Renal cortex interstitium (tissue), 15 donors: ENCODE measurements at places on chromosomes 12 and 14.

DNA sequence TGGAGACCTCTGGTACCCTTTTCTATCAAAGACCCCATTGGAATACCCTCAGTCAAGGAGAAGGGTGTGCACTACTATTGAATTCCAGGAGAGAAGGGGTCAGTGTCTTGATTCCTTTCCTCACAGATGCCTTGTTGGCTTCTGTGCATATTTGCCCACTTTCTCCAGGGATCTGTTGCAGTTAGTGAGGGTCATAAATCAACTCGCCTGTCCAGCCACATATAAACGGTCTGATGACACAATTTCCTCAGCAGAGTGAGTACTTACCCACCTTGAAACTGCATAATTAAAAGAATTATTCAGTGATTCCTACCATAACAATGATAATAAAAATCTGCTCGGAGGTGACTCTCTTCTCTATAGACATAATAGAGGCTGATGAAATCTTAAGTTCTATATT, 13.9 kb upstream of the DCD start:
- no peak for DNase-seq

DNA sequence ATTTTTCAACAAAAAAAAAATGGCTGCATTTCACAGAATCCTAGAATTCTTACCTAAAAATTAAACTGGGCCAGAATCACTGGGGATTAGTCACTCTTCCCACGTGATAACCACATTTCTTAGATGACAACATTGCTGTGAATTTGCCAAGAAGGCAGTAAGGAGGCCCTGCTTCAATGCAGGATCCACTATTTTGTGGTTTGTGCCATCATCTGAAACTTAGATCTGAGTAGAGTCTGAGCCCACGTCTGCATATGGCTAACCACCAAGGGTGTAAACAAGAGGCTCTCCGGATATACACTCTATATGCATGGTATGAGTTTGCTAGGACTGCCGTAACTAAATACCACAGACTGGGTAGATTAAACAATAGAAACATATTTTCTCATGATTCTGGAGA, 24.4 kb upstream of the TBX5 start:
- no peak for DNase-seq

DNA sequence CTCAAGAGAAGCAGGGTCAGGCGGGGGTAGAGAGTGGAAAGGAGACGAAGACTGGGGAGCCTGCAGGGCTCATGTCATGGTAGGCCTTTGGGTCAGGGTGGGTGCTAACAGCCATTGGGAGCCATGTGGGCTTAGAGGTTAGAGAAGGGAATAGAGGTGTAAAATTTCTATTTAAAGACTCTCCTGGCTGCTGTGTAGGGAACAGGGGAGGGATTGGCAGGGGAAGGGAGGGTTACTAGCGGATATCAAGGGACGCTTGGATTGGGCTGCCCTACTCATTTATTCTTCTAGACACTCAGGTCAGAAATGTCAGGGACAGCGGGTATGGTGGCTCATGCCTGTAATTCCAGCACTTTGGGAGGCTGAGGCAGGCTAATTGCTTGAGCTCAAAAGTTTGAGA, 18.2 kb downstream of the WSCD2 start:
- DNase-seq = no peak

GRCh38 chr12:50728417-50728816, 35.5 kb upstream of the ATF1 start:
- no peak for DNase-seq

GRCh38 chr12:24561882-24562770, 386.8 kb downstream of the BCAT1 start:
- peak; percentile 82 for DNase-seq

DNA sequence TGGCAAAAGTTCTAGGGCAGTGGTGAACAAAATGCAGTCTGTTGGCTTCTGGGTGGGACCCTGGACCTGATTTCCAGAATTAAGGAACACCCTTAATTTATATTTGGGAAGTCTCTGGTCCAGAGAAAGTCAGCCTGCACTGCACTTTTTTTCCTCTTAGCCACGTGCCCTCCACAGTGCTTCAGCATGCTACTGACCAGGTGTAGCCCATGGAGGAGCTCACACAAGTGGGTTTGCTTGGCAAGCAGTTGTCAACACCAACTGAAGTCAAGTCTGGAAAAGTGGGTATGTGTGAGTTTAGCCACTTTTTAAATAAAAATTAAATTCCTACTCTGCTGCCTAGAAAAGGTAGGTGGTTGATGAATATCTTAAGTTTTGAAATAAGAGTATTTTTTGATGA, 111.3 kb downstream of the DAAM1 start:
- no peak for DNase-seq

DNA sequence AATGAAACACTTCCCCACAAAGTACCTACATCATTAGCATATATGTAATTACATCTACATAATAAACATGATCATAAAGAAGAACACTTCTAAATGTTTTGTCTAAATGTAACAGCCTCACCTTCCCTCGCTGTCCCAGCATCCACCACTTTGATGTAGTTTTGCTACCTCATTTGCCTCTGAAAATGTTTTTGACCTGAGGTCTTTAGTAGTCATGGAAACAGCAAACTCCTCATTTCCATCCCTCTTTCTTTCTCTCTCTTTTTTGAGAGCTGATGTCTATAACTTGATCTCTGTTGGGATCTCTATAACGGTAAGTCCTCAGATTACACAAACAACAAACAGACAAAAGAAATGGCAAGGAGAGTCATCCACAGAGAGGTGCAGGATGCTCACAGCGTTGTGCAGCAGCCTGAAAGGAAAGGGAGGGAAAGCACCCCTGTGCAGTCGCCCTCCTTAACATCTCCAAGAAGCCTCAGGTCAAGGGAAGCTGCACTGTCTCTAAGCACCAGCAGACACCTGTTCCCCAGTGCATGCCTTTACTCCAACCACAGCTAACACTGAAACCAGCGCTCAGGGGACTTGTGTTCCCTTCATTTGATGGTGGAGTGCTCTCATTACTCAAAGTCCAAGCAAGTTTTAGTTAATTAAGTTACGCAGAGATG, 268.7 kb downstream of the TMEM132D start:
- no peak for DNase-seq
